ENCODE measurements at places on chromosomes 12 and 14. TPM values are rescaled to one million over a fixed set of nuclear protein-coding genes. Genes with fewer than 3 reads are reported as not detected.

- DNase-seq: no peak
Measured at GRCh38 chr14:67768219-67768618, 48.2 kb downstream of the ZFYVE26 start.

GRCh38 chr12:124683152-124684124 is 116.0 kb upstream of the NCOR2 start:
- DNase-seq: no peak

GRCh38 chr12:132285991-132286681 is 43.3 kb downstream of the GALNT9 start:
- peak; percentile 75 for DNase-seq

DNA sequence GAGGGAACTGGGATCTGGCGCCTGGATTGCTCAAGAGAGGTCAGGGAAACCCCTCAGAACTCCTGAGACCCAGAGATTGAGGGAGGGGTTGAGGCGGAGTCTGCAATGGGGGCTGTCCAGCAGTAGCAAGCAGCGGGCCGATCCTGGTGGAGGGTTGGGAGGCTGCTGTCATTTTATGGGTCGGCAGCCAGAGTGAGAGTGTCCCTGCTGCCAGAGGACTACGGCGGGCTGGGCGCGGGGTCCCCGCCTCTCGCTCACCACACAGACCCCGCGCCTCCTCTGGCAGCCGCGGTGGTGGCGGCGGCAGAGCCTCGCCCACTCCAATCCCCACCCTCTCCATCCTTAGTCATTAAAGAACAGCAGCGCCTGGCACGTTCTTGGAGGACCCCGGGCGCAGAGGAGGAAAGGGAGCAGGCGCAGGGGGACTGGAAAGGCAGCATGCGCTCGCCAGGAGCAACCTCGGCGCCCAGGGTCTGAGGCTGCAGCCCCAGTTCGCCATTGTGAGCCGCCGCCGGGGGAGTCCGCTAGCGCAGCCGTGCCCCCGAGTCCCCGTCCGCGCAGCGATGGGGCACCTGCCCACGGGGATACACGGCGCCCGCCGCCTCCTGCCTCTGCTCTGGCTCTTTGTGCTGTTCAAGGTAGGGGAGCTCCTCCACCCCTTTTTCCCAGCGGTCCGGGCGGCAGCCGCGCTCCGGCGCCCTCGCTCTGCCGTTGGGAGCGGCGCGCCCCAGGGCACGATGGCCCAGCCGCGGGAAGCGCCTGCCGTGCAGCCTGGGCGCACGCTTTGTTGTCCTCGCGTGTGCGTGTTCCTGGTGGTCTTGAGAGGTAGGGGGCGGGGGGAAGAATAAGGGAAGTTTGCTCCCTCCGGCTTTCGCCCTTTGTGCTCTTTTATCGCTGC is at the start of gene PTPRO:
Gene PTPRO, plus strand, starts transcription at position 345 of the 898 bp plus-strand sequence.
- no peak for DNase-seq

- DNase-seq: no peak
Measured at GRCh38 chr12:101116911-101117310, 93.1 kb downstream of the SLC5A8 start.

The KRT74 gene
- not detected for total RNA-seq

DNA sequence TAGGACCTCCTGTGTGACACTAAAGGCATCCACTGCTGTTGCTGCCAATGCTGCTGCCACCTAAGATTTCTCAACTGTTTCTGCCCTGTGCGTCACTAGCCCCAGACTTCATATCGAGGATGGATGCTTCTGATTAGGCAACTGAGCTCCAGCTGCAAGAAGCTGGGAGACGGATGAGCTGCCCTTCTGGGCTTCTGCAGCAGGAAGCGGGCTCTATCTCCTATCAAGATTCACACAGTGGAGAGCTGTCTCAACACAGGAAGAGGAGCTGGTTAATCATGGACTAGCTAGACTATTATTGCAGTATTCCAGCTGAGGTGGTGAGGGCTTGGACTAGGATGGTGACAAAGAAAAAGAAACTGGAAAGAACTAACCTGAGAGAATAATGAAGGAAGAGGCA is 59.2 kb upstream of the PELI2 start:
- no peak for DNase-seq

- DNase-seq: no peak
Measured at GRCh38 chr12:108134744-108135143, 5.7 kb downstream of the WSCD2 start.

The EXOC5 gene
- total RNA-seq: 84.7 TPM

DNA sequence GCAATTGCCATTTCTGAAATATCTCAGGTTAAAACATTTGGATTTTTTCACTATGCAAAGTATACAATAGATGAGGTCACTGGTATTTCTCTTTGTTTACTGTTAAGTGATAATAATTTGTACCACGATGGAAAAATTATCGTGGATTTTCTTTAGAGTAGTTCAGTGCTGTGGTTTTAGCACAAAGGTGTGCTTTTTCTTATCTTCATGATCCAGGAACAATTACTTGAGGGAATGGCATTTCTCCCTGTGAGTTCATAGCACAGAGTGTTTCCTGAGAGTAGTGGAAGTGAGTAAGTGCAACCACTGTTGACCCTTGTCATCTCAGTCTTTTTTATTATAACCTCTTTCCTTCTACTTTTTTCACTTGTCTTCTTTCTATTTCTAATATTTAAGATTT is 86.8 kb downstream of the FGD4 start:
- DNase-seq: no peak

GRCh38 chr12:33267641-33268040 is 172.0 kb downstream of the SYT10 start:
- DNase-seq: no peak

DNA sequence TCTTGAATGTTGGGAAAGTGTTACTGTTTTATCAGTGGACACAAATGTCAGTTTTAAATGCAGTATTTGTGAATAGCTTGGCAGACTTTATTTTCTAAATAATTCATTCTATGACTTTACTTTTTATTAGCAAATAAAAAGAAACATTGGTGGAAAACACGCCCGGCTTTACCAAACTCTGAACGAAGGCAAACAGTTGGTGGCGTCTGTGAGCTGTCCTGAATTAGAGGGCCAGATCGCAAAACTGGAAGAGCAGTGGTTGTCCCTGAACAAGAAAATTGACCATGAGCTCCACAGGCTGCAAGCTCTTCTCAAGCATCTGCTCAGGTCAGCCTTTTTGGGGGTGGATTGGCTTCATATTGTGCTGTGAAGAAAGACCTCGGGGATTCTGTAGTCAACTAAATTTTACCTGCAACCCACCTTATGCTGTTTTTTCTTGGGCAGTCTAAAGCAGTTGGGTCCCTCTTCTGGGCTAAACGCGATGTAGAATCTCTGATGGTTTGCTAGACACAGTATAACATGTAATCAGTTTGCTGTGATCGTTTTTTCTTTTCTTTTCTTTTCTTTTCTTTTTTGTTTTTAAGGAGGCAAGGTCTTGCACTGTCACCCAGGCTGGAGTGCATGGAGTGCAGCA is 156.4 kb downstream of the ESR2 start:
- no peak for DNase-seq

DNA sequence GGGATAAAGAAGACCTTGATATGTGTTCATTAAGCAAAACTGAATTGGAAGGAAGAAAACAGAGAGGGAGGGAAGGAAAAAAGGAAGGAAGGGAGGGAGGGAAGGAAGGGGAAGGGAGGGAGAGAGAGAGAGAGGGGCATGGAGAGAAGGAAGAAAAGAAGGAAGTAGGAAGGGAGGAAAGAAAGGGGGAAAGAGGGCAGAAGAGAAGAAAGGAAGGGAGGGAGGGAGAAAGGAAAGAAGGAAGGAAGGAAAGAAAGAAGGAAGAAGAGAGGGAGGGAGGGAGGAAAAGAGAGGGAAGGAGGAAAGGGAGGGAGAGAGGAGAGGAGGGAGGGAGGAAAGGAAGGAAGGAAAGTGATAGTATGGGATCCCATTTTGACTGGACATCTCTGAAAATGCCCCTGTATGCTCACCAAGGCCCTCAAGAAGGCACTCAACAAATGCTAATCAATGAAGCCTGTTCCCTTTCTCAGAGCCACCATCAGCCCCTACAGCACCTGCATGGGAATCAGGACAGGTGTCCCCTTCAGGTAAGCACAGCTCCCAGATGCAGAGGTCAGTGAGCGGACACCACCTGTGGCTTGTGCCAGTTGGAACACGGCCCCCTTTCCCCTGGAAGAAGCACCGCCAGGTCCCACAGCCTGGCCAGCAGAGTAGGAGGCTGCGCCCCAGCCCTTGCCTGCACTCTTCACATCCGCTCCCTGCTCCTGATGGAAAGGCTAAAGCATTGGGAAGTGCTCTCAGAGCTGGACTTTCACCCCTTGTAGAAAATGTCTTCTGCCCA is 161.4 kb upstream of the DIO3 start:
- DNase-seq: no peak

DNA sequence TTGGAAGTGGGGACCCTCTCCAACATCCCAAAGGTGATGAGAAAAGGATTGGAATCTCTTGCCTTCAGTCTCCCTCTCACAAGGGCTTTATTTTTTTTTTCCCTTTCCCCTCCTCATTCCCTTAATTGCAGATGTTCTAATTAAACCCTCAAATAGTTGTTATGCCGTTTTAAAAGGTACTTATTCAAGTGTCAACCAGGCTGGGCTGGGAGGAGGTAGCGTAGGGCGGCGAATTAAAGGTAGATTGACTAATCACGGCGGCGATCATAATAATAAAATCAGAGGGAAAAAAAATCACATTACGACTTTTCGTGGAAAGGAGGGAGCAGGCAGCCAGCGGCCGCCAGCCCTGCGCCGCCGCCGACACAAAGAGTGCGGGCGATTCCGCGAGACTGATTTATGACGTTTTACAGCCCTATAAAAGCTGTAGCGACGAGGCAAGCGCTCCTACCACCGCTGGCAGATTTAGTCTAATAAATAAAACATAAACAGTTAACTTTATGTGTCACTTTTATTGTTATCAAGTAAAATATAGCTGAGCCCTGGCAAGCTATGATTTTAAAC is 1.7 kb upstream of the HOXC4 start:
- DNase-seq: no peak

DNA sequence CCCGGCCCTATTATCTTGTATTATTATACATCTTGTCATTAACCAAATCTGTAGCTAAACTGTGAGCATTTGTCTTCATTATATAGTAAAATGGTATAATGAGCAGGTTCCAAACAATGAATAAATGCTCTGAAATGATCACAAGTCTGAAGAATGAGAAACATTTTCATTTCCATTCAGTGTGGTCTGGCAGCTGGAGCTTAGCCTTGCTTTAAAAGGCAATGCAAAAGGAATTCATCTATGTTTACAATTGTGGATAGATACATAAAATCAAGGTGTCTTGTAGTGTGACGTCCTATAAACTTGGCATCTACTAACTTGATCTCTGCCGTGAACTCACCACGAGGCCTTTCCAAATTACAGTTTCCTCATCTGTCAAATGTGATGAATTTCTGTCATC is 168.3 kb downstream of the RMST start:
- no peak for DNase-seq

The FOS gene
- 209 TPM for total RNA-seq

DNA sequence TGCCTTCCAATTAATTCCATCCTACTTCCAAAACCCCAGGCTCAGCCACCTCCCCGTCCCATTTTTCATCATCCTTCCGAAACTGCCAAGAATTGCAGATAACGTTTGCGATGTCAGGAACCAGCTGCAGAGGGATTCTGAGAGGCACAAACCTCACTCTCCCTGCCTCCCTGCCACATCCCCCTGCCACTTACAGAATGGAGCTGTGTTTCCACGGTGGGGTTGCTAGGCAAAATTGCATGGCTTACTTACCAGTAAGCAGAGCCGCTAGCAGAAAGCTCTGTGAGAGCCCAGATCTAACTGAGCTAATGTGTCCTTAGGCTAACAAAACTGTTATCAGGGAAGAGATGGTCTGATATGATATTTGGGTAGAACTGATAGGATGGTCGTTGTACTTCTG is 127.4 kb downstream of the KCNK10 start:
- DNase-seq: no peak

All from sciatic nerve (tissue), 2 donors.